ENCODE measurements at places on chromosomes 3 and 15.

- DNase-seq = no peak
Measured at GRCh38 chr3:106811376-106811775, 565.9 kb upstream of the CCDC54 start.

- no peak for DNase-seq
Measured at GRCh38 chr3:114411811-114412803, 118.3 kb downstream of the TIGIT start.

DNA sequence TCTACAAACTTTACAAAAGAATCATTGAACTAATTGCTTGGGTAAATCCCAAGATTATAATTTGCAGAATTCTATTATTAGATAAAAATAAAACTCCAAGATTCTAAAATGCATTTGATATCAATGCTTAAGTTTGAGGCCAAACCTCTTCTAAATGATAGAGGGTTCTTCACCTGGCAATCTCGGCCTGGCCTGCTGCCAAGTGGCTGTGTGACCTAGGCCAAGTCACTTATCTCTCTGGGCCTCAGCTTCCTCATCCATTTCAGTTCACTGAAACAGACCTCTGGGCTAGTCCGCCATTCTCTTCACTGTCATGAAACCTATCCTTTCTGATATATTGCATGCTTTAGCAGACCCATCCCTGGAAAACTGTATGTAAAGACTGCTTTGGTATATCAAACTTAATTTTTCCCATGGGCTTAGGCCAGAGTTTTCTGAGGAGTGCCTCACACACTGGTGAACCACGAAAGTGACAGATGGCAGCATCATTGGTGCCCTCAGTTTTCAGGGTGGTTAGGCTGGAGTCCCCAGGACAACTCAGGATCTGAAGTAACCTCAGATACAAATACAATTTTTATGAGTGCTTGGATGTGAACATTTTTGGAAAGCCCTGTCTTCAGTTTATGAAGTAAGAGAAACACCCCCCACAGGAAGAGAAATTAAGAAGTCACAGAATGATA is 21.8 kb downstream of the NUDT16 start:
- DNase-seq = no peak

DNA sequence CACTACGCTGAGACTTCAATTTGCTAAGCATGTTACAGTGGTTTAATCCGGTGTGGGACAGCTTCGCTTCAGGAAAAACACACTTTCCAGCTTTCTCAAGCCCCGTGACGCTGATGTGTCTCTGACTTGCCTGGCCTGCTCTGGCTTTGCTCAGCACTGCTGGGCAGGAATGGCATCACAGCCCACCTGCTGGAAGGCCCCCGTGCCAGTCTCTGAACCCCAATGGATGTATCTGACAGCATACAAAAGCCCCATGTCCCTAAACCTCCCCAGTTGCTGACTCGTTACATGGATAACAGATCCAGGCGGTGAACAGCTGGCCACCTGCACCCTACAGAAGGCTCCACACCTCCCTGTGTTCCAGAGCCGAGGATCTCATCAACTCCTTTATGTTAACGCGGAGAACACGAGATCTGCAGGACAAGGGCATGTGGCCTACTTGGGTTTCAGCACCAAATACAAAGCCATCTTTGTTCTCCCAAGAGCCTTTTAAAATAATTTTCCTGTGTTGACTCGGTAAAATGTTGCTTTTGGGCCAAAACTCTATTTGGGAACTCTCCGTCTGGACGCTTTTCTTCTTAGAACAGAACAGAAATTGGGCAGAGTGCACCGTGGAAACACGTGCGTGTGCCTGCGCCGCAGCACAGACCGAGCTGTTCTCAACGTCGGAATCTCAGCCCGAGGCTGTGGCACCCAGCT is 61.4 kb downstream of the ATP10A start:
- DNase-seq = no peak

GRCh38 chr3:58884453-58884852 is 165.4 kb downstream of the CFAP20DC start:
- DNase-seq = no peak

- no peak for DNase-seq
Measured at GRCh38 chr3:186237915-186238314, 124.1 kb downstream of the DGKG start.

DNA sequence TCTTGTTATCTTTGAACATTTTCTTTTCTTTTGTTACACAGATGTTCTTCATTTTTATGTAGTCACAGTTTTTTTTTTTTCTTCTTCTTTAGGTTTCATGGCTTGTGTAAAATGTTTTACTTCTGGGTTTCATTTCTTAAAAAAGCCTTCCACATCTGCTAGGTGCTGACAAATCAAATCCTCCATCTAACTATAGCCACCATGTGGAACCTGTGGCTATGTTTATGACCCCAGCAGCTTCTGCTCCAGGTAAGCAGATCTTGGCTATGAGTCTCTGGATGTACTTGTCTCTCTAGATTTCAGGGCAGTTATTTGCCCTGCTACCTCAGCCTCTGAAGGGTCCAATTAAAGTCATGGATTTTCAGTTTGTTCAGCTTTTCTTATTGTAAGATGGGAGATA is 44.5 kb downstream of the OXSM start:
- DNase-seq = no peak

DNA sequence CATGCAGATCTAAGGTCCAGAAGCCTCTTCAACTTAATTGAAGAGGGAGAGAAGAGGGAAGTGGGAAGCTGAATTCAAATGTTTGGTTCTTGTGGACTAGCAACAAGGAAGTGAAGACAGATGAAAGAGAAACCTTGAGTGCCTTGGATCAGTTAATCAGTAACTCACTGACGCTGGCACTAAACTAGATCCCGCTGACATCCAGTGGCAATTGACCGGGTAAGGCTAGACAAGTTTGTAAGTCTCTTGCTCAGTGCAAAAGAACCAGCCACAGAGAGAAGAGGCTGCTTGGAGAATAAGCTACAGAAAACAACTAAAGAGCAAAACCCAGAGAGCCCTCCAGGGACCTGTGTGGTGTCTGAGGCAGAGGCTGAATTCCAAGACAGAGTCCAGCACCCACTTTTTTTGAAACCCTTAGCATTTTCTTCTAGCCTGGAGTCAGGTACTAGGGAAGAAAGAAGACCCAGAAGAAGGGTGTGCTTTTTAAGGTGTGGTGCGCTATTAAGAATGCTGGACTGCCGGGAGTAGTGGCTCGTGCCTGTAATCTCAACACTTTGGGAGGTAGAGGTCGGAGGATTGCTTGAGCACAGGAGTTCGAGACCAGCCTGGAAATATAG is 6.9 kb downstream of the PLCH1 start:
- DNase-seq = peak; percentile 75

DNA sequence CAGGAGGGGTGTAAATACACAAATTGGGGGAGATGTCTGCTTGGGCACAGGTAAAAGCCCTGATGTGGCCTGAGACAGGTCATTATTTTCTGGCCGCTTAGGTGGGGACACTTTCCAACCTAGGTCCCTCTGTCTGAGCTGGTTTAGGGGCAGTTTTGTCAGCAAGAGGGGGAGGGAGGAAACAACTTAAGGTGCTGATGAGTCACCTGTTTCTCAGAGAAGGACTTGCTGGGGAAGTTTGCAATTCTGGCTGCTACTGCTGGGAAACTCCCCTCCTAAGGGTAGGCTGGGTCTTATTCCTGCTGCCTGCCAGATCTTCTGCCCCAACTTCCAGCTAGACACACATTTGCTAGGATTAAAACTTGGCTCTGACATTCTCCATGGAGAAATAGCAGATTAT is 4.8 kb upstream of the RHOV start:
- no peak for DNase-seq

DNA sequence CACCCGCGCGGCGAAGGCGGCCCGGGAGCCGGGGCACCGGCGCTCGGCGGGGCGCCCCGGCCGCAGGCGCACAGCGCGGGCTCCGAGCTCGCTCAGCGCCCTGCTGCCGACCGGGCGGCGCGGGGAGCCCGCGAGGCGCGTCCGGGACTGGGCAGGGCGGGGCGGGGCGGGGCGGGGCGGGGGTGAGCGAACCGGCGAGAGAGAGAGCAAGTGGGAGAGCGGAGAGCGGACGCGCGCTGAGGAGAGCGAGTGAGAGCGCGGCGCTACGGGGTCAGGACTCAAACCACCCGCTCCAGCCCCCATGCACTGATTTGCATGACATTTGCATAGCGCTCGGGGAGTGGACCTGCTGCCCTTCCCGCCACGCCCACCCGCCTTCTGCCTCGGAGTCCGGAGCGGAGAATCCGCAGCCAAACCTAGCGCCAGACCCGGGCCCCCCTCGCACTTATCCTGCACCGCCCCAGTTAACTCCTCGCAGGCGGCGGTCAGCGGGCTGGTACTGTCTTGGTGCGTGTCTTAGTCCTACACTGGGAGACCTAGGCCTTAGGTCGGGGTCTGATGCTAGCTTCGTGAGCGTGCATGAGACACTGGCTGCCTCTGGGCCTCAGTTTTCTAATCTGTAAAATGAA is at the start of gene MYLK:
Gene MYLK, minus strand, starts transcription at position 130 of the 629 bp plus-strand sequence. CDS start 90,491 bp downstream, outside the sequence.
- peak; percentile 17 for DNase-seq

DNA sequence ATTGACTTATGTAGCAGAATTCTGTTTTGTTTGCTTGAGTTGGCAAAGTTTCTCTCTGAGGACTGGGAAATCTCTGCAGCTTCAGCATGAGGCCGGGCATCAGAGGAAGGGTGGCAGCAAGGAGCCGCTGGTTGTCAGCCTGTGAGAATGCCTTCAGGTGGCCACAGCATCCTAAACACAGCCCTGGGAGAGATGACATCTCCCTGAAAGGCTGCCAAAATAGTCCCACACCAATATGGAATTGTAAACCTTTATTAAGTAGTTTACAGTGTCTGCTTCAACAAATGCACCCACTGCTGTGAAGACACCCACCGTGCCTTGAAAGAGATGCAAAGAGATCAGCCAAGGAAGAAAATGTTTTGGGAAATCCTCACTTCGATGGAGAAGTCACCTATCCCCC is 609.7 kb upstream of the ARRDC4 start:
- no peak for DNase-seq

DNA sequence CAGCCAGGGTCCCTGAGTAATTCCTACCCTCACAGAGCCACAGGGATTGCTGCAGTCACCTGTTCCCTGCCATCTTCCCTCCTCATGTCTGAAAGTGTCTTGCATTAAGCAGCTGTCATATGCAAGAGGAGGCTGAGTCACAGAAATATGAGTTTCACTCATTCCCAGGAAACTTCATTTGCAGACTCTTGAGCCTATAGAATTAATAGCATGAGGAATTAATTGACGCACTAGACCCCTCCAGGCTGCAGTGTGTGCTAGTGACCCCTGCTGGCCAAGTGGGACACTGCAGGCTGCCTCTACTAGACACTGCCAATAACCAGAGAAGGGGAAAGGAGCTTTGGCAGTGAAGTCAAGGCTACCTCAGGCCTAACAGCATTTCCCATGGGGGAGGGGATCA is 50.6 kb upstream of the SLC6A1 start:
- no peak for DNase-seq

GRCh38 chr3:16937326-16937845 is 52.6 kb downstream of the PLCL2 start:
- no peak for DNase-seq

All from urinary bladder (tissue), 4 donors.